Stimulated activated CD8-positive, alpha-beta memory T cell treated with anti-CD3 and anti-CD28 coated beads, Interleukin-7, amount 100 ng/mL, for 24 hours (primary cell): ENCODE measurements at places on chromosomes 1 and 21.

- DNase-seq: no peak
These were observed 129.4 kb downstream of the MRPS6 start for GRCh38 chr21:34202553-34203372.

GRCh38 chr1:196611873-196612272 is 3.6 kb upstream of the KCNT2 start:
- no peak for DNase-seq

- no peak for DNase-seq
These were observed 152.4 kb downstream of the HLX start for GRCh38 chr1:221031458-221032203.

DNA sequence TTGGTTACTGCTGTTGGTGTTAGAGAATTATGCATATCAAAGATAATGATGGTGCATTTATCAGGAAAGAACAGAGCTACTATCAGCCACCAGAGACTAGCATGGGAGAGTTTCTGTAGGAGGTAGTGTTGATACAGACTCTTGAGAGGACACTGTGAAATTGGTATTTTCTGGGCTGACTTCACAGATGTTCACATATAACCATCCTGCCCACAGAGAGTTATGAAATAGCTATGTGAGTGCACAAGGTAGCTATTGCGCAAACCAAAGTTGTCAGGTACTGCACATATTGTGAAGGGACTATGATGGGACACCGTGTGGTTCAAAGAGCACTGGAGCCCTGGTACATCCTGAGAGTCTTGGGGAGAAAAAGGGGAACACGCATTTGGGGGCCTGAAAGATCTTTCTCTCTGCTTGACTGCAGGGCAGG is 1.4 kb upstream of the TLCD4 start:
- DNase-seq: no peak

- no peak for DNase-seq
These were observed 133.9 kb upstream of the CD34 start for GRCh38 chr1:208044589-208045462.

DNA sequence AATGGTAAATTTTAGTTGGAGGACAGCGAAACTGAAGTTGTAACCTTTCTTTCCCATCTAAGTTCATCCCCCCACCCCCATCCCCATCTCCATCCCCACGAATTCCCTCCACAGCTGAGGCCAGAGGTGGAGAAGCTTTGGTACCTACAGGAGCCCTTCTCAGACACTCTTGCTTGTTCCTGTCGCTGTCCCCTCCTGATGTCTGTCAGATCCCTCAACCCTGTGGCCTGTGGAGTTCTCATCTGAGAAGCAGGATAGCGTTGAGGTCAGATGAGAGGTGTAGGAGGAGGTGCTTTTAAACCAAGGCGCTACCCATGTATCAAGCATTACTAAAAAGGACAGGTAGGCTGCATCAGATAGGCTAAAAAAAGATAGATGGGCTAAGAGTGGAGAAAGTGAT is 769 bp downstream of the NTPCR start:
- DNase-seq: no peak

- no peak for DNase-seq
These were observed 75.0 kb downstream of the TPR start for GRCh38 chr1:186300056-186300455.

- DNase-seq: no peak
These were observed 32.4 kb downstream of the STYXL2 start for GRCh38 chr1:167126317-167126716.

GRCh38 chr1:235709018-235709417 is 59.4 kb upstream of the GNG4 start:
- DNase-seq: no peak

DNA sequence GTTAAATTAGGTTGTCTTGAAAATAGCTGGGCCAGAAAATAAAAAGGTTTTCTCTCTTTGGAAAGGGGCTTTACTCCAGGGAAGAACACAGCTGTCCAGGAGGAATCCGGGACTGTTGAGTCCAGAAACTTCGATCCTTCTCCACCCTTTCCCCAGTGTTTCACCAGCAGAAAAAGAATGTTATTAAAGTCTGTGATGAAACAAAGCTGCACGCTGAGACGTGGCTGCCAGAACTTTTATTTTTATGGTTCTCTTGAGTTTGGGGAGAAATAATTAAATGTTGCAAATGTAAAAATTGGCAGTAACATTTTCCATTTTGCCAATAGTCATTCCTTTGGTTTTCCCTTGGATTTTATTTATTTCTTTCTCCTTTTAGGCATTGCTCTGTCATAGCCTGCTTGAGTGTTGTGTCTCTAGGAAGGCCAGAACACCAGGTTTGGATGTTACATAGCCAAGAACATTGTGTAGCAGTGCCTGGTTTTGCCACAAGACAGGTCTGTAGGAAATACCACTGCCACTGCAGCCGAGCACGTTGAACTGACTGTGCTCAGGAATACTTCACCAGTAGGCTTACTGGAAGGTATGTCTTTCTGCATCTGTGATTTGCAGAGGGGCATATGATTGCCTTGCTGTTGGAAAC is 87.4 kb downstream of the ROR1 start:
- no peak for DNase-seq

DNA sequence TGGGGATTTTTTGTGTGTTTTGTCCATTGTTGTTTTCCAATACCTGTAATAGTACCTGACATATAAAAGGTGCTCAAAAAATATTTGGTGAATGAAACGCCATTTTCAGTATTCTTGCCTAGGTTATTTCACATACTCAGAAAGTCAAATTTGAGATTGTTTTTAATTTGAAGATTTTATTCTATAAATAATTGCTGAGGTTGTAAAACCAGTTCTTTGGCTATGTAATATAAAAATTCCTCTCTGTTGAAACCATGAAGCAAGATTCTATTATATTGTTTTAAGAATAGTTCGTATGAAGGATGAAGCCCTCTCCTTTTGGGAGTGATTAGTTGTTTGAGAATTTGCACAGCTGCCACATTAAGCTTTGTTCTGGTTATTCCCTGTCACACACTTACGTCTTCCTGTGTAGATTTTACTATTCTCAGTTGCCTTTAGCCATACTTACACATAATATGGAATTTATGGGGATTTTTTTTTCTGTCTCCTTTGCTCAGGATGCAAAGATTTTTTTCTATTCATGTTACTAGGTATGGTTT is 60.2 kb upstream of the MPC2 start:
- DNase-seq: no peak

- DNase-seq: no peak
These were observed 1.3 kb downstream of the CRTC2 start for GRCh38 chr1:153956997-153957715.

DNA sequence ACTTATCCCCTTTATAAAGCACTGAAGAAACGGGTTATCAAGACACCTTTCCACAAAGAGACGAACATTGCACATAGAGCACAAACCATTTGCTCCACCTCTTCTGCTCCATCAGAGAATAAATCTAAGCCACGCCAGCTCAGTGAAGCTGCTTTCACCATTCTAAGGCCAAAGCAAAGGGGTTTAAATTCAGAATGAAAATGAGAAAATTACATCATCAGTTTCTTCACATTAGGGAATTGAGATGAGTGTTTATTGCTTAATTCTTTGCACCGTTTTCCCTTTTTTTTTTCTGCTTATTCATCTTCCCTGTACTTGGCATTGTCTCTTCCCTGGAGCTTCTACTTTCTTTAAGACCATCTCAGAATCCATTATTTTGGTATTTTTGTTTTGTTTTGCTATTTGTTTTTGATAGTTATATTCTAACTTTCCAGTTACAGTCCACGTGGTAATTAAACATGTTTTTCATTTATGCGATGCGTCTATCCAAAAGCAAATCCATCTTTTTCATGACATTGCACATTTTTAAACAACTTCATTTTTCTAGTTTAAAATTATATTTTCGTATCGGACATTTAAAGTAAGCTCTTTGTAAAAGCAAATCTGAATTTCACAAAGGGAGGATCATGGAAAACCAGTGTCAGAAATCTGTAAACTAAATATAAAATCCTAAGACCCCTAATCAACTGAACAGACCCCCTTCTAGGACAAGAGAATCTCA is 1.9 kb upstream of the OR2T34 start:
- no peak for DNase-seq

- DNase-seq: no peak
These were observed 382.1 kb downstream of the PTPRC start for GRCh38 chr1:199020904-199021303.

GRCh38 chr1:20893931-20894330 is 106.8 kb upstream of the HP1BP3 start:
- DNase-seq: no peak

GRCh38 chr1:55478742-55479141 is 263.6 kb upstream of the USP24 start:
- no peak for DNase-seq

GRCh38 chr1:207917080-207917479 is 6.2 kb upstream of the CD34 start:
- DNase-seq: no peak

DNA sequence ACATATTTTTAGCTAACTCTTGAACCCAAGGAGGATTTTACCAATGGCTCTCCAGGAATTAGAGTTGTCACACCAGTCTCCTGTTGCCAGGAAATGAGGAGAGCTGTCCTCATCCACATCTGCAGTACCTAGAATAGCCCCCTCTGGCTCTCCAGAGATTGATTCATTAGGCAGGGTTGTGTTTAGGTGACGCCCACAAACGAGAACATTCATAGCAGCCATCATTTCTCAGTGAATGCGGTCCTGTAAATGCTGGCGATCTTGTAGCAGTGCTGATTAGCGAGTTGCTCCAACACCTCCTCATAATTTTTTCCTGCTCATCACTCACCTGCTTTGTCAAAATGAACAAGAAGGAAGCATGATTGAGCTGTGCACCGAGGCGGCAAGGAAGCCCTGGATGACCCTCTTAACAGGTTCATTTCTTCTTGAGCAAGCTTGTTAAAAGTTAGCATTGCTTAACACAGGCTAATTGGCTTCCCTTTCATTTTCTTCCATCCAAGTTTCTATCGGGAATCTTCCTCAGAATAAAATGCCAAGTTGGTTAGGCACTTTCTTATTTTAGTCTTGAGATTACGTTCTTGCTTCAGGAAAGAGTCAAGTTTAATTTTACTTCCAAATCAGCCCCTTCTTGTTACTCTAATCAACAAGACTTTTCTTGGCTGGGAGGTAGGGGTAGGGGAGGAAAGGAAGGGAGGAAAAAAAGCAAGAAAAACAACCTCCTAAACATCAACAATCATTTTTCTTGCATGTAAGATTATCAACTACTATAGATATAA is 16.5 kb upstream of the KLHDC8A start:
- no peak for DNase-seq

GRCh38 chr1:43067977-43068751 is 103.9 kb downstream of the EBNA1BP2 start:
- no peak for DNase-seq

- DNase-seq: peak; percentile 14
These were observed at the start of gene SV2A for GRCh38 chr1:149917571-149918144. TSS of gene SV2A (minus strand) at chr1:149917844. CDS start at chr1:149913840, 4,004 bp downstream.

- DNase-seq: peak; percentile 17
These were observed 111.8 kb downstream of the PLXNA2 start for GRCh38 chr1:208132287-208132882.

GRCh38 chr21:43268804-43269186 is 100.0 kb downstream of the CRYAA start:
- DNase-seq: no peak

DNA sequence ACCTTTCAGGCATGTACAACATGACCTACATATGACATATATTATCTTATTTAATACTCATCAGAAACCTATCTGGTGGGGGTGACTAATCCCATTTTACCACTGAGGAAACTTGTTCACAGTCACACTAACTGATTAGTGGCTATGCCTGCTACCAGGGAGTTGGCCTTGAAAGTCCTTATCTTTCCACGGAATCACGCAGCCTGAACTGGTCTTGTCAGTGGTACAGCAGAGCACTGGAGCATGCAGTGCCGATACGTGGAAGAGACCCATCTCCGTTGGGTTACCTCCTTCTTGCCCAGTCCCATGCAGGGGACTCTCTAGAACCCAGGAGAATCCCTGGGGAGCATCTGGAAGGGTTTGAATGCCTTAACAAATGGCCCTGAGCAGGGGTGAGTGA is 8.2 kb downstream of the HSD3B1 start:
- no peak for DNase-seq

DNA sequence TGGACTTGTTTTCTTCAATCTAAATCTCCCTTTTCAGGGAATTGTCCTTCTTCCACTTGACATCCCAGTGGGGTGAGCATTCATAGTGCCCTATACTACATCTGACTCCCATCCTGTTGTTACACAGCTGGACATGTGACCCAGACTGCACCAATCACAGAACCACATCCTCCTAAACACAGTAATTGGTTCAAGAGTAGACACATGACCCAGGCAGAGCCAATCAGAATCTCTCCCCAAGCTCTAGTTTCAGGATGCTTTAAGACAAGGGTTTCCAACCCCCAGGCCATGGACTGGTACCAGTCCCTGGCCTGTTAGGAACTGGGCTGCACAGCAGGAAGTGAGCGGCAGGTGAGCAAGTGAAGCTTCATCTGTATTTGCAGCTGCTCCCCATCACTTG is 5.6 kb upstream of the DDOST start:
- DNase-seq: no peak

- no peak for DNase-seq
These were observed 21.4 kb downstream of the NADK start for GRCh38 chr1:1756661-1757421.

DNA sequence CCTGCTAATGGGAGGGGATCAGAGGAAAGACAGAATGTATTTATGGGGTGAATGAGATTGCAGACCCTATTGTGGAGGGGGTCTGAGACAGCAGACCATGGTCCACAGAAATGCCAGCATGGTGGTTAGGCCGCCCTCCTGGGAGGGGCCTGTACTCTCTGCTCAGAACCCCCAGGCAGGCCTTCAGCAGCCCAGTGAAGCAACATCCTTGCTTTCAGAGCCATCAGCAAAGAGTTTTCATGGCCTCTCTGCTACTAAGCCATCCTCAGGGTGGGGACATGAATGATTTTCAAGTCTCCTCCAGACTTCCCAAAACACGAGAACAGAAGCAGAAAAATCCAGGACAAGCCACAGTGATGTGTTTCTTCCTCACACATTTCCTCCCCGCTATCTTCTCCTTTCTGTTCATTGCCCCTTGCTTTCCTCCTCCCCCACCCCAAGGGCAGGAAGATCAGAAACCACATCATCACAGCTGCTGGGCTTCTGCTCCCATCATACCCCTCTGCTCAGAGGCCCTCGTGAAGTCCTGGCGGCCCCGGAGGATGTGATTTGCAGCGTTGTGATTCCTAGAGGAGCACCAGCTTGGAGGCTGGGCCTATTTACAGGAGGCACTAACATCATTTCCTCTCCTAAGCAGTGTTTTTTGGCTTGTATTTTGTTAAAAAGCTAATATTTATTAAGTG is 48.0 kb downstream of the ABCA4 start:
- no peak for DNase-seq

DNA sequence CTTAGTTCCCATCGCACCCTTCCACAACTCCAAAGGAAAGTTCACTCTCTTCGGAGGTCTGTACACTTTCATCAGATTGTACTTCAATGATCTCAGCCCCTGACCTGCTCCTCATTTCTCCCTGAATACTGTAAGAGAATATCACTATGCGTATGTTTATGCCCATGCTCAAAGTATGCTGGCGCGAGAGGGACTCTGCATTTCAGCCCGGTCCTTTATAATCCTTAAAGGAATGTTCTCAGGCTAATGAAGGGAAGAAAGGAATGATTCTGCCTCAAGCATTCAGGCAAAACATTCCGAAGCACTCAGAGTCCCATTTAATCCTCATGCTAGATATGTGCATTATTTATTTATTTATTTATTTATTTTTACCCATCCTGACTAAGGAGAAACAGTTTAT is 76.8 kb downstream of the PLD5 start:
- DNase-seq: no peak
